ENCODE measurements at places on chromosomes 1 and 21.

DNA sequence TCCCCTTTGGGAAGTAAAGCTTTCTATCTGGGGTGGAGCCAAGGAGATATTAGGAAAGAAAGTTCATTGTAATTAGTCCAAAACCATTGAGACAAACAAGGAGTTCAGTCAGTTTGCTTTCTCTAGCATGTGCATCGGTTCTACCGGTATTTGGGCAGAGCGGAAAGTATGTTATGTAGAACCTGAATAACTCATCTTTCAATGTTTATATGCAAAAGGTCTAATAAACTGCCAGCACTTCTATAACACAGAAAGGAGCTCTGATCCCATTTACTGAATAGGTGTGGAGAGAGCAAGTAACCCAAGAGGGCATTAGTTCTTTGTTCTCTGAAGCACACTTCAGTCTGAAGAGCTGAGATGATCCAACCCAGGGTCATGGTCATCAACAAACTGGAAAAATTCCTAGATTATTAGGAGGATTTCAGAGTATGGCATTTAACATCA lies 3.5 kb downstream of the TGFB2 start:
- DNase-seq, result no peak

- DNase-seq, result no peak
Measured at GRCh38 chr1:54998677-54999076, at the start of gene BSND. Gene BSND, plus strand, starts transcription at chr1:54998933. Its CDS starts 254 bp downstream, at chr1:54999187.

DNA sequence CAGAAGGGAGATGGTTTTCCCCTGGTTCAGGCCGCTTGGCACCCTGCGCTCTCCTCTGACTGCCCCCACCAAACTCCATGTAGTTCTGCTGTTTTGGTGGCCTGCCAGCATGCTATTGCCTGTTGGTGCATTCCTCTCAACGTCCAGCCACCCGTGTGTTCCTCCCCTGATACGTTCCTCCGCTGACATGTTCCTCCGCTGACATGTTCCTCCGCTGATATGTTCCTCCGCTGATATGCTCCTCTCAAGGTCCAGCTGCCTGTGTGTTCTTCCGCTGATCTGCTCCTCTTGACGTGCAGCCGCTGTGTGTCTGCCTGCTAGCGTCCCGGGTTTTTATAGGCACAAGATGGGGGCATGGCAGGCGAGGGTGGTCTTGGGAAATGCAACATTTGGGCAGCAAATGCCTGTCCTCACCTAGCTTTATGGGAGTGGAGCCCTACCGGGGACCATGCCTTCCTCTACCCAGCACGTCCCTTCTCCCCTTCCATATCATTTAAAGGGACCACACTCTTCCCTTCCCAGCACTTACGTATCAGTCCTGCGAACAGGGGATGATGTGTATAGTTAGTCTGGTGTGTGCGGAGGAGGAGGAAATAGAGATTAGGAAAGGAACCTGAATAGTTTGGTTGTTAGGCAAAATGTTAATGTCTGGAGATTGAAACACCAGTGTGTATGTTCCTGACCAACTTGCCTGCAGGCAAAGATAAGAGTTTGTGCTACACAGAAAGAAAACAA lies 40.6 kb upstream of the PLA2G5 start:
- no peak for DNase-seq

GRCh38 chr1:220370041-220370700 lies 97.9 kb upstream of the RAB3GAP2 start:
- no peak for DNase-seq

DNA sequence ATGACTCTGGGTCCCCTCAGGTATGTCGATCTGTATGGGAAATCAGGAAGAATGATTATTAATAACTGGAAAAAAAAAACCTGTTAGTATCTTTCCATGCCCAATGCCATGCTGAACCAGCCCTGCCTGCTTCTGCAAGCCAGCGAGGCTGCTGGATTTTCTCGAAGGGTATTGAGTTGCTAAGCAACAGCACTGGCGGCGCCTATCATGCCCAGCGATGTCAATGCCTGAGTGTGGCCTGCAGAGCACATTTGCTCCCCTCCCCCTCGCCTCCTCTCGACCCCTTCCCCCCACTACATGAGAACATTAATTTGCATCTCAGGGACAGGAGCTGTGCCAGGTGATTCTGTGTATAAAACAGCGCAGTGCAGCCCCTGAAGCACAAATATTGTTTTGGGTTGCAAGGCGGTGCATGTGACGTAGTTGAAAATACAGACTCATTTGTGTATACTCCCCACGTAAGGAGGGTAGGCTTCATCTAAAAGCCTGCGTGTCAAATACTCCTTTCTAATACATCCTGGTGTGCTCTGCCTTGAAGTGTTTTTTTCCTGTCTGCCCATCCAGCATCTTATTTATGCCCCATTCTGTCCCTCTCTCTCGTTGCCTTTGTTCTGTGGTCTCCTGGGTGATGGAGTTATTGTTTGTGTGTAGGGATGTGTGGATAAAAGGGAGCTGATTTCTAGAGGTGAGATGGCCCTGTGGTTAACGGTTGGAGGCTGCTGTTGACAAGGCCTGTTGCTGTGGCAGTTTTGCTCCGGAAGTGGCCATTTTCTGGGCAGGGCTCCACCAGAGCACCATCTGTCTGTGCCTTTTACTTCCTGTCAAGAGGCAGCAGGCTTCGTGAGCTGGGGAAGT lies 32.7 kb upstream of the ATP5PO start:
- no peak for DNase-seq

DNA sequence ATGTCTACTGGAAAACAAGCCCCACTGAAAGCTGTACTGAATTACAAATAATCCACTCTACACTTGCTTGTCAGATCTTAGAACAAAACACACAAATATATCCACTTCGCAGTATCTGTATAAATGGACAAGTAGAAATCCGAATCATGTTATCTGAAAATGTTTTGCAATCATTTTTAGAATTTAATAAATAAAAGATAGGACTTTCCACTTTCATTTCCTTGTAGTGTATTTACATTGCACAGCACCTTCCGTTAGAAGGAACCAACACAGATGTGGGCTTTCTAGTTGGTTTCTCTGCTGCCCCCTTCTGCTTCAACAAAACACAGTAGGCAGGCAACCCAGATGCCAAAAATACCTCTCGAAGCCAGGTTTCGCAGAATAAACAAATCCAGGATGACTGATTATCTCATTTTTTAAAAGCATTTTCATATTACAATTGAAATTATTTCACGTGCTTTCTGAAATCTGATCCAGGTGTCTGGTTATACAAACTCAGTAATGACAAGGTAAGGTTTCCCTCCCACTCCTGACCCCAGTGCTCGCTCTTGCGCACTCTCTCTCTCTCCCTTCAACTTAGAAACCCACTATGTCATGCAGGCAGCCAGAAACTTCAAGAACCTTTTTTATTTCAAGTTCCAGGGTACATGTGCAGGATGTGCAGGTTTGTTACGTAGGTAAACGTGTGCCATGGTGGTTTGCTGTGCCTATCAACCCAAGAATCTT lies 389.9 kb downstream of the SMYD3 start:
- no peak for DNase-seq

DNA sequence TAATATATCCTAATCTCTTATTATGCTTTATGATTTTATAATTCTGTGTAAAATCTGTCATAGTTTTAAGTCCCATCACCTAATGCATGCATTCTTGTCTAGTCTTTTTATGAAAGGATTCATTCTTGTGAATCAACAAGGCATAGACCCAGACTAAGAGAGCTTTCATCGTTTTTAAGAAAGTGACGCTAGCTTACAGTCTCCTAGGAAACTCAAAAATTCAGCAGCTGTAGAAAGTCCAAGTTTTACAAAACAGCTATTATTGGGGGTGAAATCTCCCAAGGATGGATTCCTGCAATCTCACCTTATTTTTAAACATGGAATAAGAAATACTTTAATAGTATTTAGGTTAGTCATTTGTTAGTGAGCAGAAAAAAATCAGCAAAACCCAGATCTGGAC lies 104.7 kb downstream of the NCAM2 start:
- no peak for DNase-seq

DNA sequence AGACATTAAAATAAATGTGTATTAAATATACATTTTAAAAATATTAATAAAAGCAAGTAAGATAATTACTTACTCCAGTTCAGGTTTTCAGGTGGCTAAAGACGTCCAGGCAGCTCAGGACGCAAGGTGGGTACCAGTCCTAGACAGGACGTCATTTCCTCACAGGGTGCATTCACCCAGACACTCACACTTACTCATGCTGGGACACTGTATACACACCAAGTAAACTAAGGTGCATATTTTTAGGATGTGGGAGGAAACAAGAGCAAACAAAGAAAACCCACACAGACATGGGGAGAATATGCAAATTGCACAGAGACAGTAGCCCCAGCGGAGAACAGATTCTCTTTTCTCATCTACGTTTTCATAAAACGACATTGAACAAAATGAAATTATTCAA lies 457.9 kb downstream of the BRINP3 start:
- DNase-seq, result no peak
